NCI-H69 (cell line): ENCODE measurements at places on chromosomes 2 and 18.
A peak's percentile ranks its signal among the peaks of the same experiment; 100 is the strongest.

DNA sequence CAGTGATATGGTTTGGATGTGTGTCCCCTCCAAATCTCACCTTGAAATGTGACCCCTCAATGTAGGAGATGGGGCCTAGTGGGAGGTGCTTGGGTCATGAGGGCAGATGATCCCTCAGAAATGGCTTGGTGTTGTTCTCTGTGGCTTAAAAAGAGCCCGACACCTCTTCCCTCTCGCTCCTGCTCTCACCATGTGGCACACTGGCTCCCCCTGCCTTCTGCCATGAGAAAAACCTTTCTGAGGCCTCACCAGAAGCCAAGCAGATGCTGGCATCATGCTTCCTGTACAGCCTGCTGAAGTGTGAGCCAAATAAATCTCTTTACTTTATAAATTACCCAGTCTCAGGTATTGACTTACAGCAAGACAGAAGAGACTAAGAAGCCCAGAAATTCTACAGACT lies 357.1 kb downstream of the NRXN1 start:
- peak; percentile 7 for DNase-seq

DNA sequence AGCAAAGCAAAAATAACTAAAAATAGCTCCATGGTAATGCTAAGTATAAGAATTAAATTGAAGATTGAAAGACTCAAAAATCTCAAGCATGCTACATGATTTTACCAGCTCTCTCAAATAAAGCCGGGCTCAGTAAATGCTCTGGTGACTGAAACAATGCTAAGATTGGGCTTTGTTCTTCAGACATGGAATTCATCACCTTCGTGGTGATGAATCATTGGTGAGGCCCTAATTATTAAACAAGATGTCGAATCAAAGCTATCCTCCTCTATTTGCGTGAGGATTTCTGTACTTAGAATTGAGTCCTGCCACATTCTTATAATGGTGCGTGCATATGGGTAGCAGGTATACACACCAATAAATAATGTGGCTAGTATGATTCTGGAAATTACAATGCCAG lies 58.8 kb upstream of the LRRTM1 start:
- DNase-seq, result peak; percentile 5

- DNase-seq, result no peak
Measured at GRCh38 chr2:137955536-137955935, 8.7 kb upstream of the HNMT start.

GRCh38 chr2:142870526-142870925 lies 6.9 kb upstream of the KYNU start:
- DNase-seq, result no peak

DNA sequence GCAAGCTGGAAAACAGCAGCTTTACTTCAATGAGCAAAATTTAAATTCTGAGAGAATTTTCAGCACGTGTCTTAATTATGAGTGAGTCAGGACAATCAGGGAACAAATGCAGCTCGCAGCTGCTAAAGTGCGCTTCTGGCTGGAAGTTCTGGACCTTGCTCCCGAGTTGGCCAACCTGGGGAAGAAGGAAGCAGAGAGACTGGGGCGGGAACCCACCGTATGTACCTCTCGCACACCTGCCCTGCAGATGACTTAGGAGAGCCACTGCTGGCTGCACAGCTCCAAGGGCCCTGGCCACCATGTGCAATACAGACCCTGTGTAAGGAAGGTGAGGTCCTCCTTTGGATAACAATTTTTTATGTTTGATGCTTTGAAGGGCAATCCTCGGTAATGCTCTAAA lies 42.4 kb downstream of the REEP1 start:
- DNase-seq, result no peak

- DNase-seq, result peak; percentile 47
Measured at GRCh38 chr2:218963601-218964000, 4.1 kb downstream of the CDK5R2 start.

DNA sequence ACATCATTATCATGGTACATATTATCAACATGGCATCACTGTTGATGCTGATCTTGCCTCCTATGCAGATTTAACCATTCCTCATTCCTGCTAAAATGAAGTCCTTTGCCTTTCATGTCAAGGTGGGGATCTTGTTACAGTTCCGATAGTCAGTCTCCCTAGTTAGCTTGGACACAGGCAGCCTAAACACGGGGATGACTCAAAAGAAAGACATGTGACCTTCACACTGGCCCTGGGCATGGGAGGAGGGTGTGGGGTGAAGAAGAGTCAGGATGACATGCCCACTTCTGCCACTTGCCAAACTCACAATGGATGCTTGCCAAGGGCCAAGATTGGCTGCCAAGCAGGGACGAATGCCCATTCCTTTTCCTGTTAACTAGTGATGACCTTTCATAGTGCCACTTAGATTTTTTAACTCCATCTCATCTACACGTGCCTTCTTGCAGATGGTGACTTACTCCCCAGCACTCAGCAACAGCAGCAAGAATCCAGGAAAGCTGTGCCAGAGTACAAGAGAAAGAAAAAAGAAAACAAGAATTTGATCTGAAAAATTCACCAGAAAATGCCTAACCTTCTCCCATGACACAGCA lies 13.9 kb upstream of the SLC1A4 start:
- DNase-seq, result no peak

DNA sequence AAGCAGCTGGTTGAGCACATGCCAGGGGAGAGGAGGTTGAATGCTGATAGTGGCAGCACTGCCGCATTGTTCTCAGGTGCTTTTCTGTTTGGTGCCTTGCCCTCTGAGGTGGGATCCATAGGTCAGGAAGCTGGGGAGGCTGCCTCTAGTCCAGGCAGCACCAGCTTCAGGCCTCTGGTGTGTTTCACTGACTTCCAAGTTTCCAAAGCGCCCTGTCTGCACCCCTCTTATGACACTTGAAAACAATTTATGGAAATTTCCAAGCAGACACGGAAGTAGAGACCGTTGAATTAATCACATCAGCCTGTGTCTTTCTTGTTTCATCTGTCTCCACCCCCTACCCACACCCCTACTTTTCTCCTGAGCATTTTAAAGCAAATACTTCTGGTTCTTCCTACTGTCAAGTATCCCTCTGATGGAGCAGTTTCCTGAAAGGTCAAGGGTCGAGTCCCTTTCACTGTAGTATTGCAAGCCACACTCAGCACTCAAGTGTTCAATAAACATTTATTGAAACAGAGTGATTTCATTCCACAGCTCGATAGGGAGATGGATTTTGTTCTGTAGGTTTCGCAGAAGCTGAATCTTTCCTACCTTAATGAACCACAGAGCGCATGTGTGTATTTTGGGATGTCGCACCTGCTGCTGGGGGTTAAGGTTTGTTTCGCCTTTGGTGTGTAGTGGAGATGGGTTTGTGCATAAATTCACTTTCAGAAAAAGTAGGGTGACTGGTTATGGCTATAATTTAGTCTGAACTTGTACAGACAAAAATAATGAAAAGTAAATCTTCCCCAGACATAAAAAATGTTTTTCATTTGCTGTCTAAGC lies 21.4 kb downstream of the DGKD start:
- DNase-seq, result no peak
